ENCODE measurements at places on chromosomes 7 and 10.

DNA sequence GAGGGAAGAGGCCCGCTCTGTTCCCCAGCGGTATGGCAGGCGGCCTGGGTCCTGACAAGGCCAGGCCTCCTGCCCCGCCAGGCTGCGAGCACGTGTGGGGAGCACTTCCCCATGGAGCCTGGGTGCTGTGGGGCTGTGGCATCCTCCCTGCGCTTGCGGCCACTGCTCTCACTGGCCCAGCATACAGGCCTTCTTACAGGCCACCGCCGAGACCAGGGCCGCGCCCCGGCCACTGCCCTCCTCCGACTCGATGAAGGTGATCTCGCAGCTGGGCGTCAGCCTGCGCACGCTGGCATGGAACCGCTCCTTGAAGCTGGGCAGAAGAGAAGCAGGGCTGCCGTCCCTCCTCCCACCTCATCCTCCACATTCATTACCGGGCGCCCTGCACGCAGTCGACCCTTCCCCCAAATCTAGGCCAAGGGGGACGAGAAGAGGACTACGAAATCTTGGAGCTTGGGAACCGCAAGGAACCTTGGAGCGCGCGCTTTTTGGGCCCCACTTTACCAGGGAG, 3.9 kb upstream of the MYL7 start:
- DNase-seq: no peak

DNA sequence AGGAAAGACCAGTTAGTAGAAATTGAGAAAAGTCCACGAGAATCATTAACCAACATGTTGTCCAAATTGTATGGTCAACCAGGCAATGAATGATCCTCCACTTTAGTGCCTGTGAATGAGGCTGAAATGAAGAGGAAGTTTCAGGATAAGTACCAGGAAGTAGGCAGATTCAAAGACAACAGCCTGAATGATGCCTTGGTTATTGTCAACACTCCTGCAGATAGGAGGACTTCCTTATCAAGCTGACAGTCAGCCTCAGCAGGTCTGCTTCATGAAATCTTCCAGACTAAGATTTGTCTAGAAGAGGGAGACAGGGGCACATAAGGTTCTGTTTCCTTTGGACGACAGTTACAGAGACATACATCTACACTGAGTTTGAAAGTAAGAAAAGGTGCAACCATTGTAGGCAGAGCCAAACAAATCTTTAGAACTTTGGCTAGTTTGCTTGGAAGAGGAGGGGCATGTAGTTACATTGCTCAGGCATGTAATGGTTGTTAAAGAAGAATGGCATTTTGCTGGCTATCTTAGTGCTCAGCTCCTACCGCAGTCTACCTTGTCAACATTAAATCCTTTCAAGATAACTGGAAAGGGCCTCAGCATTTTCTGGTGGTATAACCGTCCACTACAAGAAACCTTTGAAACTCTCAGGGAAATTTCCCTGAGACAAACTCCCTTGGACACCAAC, 81.4 kb downstream of the ABI1 start:
- no peak for DNase-seq

DNA sequence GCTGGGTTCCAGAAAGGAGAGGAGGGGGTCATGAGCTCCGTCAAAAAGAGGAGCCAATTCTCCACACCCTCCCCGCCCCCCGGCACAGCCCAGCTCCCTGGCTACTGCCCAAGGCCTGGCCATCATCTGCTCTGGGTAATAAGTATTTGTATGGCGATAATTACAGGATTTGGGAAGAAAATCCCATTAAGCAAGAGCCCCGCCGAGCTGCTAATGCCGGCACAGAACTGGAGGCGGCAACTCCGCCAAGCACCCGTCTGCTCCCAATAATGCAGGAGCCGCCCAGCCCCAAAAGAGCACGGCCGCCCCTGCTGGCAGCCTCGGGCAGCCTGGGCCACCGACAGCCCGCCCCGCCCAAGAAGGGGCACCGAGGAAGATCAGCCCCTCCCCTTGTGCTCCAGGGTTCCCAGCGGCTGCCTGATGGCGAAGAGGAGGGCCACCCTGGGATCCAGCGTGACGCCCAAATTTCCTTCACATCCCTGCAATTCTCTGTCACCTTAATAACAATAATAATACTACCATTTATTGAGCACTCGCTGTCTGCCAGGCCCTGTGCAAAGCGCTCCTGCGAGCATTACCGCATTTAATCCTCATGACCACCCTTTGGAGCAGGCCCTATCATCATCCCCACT, 5.9 kb downstream of the SLIT1 start:
- DNase-seq: no peak

DNA sequence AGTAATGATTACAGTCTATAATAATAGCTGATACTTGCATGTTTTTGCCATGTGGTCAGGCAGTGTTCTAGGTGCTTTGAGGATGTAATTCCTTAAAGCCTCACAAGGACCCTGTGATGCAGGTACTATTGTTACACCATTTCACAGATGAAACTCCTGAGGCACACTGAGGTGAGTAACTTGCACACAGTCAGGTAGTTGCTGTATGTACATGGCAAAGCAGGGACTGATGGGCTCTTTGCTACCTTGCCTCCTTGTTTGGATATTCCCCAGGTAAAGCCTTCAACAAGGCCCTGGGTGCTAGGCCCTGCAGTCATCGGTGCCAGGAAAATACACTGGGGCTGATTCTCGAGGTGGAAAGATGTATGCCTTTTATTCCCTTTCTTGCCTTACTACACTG, 317.5 kb downstream of the CXCL12 start:
- no peak for DNase-seq

GRCh38 chr10:116353817-116354216, 29.6 kb downstream of the CCDC172 start:
- DNase-seq: no peak

GRCh38 chr10:34918776-34919315, 103.8 kb upstream of the PARD3 start:
- DNase-seq: no peak

DNA sequence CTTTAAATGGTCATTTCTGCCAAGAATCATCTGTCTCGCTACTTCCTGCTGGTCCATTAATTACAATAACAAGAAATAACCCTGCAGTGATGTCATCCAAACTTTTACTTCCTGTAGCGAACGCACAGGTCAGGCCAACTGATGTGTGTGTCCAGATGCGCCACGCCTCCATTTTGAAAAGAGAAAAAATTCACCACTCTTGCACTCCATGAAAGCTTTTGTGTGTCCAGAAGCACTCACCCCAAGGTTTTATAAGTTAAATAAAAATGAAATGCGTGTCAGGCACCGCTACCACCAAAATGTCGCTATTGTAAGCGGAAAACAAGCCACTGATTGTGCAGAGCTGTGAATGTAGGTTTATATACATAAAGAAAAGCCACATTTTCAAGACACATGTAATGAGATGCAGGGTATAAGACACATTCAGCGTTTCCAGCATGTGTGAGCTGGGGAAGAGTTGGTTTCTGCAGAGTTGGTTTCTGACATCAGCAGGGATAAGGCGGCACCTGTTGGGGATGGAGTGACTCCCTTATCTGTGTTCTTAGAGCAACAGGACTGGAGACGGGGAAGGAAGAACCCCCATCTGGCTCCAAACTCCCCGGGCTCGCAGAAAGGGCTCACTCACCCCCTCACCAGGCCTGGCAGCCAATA, 83.3 kb downstream of the CTBP2 start:
- peak; percentile 76 for DNase-seq

DNA sequence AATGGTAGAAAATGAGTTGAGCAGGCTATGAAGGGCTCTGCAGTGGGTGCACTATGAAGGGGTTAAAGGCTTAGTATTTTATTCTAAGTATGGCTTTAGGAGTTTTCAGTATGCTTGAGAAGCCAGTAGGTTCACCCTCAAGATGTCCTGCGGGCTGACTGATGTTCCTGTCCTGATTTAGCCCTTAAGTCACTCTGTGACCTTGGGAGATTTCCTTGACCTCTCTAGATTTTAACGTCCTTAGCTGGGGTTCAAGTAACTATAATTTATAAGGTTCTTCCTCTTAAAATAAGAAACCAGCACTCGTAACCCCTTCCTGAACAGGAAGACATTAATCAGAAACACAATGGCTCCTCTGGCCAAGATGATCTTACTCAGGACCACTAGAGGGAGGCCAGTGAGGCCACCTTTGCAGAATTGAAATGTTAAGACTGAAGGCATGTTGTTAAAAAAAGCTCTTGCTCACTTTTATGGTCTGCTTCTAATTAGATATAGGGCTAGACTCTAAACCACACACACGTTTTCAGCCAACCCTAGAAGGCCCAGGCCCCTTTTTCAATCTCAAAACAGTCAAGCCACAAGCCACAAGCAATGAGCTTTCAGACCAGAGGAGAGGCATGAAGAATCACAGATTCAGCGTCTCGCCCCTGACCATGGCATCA, 41.9 kb downstream of the CDK1 start:
- DNase-seq: peak; percentile 83

Measured in muscle of back (tissue), 13 donors.